Right hindlimb (tissue), 1 donor: ENCODE measurements at places on chromosomes 7 and 10.

DNA sequence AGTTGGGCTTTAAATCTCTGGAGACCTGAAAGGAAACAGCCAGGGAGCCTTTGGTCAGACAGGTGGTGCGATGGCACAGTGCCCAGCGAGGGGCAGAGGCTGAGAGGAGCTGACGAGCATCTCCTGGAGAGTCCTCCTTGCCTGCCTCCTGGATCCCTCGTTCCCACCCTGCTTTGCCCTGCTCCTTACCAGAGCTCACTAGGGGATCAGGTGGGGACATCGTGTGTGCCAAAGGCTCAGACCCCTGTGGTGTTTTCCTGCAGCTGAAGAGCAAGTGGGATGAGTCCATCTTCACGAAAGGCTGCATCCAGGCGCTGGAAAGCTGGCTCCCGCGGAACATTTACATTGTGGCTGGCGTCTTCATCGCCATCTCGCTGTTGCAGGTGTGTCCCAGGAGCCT, 21.8 kb upstream of the SH2D4B start:
- DNase-seq = no peak

DNA sequence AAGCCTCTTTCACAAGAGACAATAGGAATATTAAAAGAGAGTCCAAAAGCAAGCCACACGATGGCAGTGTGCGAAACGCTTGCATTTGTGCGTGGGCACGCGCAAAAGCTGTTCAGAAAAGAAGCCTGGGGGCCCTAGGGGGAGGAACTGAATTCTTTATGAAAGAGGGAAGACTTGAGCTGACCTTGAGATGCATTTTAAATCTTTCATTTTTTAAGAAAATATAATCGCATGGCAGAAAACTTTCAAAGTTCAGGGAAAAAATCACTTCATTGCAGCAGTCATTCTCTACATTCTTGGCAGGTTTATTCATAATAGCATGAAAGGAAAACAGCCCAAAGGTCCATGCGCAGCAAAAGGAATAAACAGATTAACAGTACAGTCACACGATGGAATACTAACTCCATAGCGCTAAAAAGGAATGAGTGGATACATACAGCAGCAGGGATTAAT, 206.5 kb upstream of the PRKCQ start:
- peak; percentile 80 for DNase-seq

GRCh38 chr7:47647181-47647917, 65.4 kb upstream of the TNS3 start:
- DNase-seq = no peak

DNA sequence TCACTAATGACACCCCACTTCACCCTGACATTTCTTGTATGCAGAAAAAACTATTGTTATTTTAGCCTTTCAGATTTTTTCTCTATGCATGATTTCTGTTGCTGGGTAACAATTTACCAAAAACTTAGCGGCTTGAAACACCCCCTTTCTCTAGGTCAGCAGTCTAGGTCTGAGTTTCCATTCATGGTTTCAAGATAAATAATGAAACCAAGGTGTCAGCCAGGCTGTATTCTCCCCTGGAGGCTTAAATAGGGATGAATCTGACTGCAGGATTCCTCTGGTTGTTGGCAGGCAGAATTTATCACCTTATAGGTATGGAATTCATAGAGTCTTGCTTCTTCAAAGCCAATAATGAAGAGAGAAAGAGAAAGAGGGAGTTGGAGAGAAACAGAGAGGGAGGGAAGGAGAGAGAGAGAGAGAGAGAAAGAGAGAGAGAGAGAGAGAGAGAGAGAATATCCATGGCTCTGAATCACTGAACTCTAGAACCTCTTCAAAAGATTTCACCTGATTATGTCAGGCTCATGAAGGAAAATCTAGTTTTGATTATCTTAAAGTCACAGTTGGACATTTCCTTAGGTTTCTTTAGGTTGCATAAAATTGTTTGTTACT, 1224.6 kb upstream of the LRRTM3 start:
- no peak for DNase-seq

DNA sequence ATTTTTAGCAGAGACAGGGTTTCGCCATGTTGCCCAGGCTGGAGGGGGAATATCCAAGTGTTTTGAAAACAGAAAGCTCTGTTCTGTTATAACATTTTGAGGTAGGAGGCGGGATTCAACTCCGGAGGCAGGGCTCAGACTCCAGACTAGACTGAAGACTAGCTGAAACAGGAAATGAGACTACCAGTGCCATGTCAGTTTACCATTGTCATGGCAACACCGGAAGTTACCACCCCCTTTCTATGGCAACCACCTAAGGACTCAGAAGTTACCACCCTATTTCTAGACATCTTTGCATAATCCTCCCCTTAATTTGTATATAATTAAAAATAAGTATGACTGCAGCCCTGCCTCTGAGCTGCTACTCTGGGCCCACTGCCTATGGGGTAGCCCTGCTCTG, 1069.1 kb upstream of the AUTS2 start:
- no peak for DNase-seq

DNA sequence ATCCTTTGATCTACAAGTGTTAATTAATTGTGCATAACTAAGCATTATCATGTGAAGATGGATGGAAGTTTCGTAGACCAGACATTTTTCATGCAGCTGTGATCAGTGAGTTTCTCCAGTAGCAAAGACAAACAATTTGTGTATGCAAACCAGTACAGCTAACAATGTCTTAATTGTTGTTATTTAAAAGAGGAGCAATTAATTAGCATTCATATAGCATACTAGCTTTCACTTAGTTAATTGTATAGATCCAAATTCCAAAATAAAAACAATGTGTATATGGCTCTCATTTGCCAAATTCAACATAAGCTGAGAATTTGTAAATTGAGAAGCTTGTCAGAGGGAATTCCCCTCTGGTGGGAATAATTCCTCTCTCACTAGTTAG, 22.6 kb upstream of the PRKCQ start:
- DNase-seq = no peak

- DNase-seq = no peak
These were observed 401.9 kb downstream of the THSD7A start for GRCh38 chr7:11430112-11430511.

GRCh38 chr7:79421751-79422150, 31.7 kb downstream of the MAGI2 start:
- DNase-seq = no peak
